Activated CD8-positive, alpha-beta T cell treated with anti-CD3 and anti-CD28 coated beads for 36 hours (primary cell): ENCODE measurements at places on chromosomes 5 and 9. TPM values are rescaled to one million over a fixed set of nuclear protein-coding genes. Genes with fewer than 3 reads are reported as not detected.

DNA sequence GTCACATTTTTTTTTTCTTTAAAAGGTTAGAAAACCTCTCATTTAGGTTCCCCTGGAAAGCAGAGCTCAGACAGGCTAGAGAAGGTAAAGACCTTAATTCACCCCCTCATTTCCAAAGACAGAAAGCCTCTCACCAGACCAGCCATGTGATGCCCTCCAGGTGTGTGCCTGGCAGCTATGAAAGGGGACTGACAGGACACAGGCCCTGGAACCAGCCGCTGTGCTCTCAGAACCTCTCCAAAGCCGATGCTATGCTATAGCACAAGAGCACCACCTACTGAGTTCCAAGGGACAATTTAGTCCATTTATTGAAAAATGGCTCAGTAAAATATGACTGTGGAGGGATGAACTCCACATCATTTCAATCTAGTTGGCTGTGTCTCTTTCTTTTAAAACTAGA, 48.8 kb downstream of the FANCC start:
- H3K36me3 ChIP-seq = no peaks in the 10 kb centered on the region
- no peak overlapping the region for H3K27ac ChIP-seq
- DNase-seq = peak; percentile 10
- H3K4me1 ChIP-seq = peaks cover 23% of the 10 kb centered on the region

DNA sequence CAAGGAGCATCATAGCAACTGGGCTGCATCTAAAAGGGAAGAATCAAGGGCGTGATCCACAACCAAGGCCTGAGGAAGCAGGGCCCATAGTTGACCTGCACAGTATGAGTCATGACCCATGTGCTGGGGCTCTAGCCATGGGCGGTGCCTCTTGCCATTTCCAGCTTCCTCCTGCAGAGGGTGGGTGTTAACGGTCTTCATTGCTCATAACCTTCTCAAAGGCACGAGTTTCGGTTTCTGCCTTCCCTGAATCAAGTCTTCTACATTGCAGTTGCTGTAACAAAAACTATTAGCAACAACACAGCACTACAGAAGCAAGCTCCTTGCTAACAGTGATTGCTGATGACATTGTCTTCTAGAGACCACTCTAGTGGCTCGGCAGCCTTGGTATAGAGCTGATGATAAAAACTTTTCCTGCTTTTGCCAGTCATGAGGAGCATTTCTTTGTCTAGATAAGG, 66.9 kb downstream of the CTSL start:
- no peaks in the 10 kb centered on the region for H3K36me3 ChIP-seq
- H3K4me1 ChIP-seq = peaks cover 9% of the 10 kb centered on the region
- peaks cover 11% of the 10 kb centered on the region for H3K27me3 ChIP-seq
- peak; percentile 65 for DNase-seq
- no peak overlapping the region for H3K27ac ChIP-seq

The TAF11L13 gene
- total RNA-seq = not detected

GRCh38 chr5:67699560-67699959, 503.0 kb upstream of the CD180 start:
- H3K4me3 ChIP-seq = no peak overlapping the region
- H3K4me1 ChIP-seq = no peaks in the 10 kb centered on the region
- no peaks in the 10 kb centered on the region for H3K36me3 ChIP-seq

The SPAAR gene
- not detected for total RNA-seq

The FGF1 gene
- not detected for total RNA-seq

GRCh38 chr9:81565609-81566008, 123.7 kb downstream of the TLE1 start:
- no peaks in the 10 kb centered on the region for H3K36me3 ChIP-seq
- H3K4me1 ChIP-seq = no peaks in the 10 kb centered on the region
- H3K27me3 ChIP-seq = no peaks in the 10 kb centered on the region
- no peak for DNase-seq
- no peak overlapping the region for H3K27ac ChIP-seq
- no peak overlapping the region for H3K4me3 ChIP-seq
